ENCODE measurements at places on chromosomes 4 and X.

DNA sequence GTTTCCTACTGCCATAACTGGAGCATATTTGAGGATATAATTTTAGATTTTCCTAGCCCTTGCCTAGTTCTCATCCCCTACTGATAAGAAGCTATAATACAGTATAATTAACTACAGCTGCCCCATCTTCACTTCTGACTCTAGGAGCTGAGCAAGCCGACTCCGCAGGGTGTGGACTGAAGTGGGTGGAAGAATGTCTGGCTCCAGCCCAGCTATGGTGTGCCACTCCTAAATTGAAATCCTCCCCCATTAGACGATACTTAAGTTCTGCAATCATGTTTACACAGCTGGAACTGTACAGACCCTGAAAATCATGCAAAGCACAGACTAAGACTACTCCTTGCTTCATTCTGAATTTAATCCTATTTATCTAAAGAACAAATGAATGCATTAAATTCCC is 93.1 kb downstream of the PCDH19 start:
- DNase-seq = no peak

GRCh38 chr4:87853108-87853507 is 20.3 kb downstream of the MEPE start:
- peak; percentile 31 for DNase-seq

DNA sequence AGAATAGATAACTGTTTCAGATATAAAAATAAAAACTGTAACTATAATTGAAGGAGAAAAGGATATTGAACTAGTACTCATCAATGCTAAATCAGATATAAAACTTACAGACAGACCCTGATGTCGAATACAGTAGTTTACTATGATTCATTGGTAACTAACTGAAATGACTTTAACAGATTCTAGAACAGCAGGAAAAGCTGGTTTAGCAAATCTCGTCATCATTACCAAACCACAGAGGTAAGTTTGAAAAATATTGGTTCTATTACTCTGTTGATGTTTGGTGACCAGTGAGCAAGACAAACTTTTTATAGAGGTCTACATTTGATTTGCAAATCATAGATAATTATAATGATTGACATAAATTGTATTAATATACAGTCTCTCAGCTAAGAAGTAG is 551.4 kb upstream of the ADGRL3 start:
- DNase-seq = no peak

- DNase-seq = no peak
Observed at GRCh38 chr4:41185614-41186592, 28.4 kb downstream of the APBB2 start.

- DNase-seq = no peak
Observed at GRCh38 chr4:79833857-79834256, 239.2 kb downstream of the ANTXR2 start.

DNA sequence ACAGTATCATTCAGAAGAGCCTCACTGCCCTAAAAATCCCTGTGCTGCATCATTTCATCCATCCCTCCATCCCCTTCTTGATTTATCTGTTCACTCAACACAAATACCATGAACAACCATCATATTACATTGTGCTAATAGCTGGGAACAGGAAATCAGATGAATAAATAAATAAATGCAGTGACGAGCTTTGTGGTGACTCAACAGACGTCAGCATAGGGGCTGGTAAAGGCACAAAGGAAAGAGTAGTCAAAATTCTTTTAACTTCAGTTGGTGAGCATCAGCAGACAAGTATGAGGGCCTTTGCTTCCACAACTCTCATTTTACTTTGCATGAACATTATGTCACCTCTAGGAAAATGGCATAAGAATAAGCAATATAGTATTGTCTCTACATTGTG is 65.5 kb downstream of the EDNRA start:
- no peak for DNase-seq

GRCh38 chr4:156534205-156534604 is 437.4 kb downstream of the PDGFC start:
- no peak for DNase-seq

GRCh38 chrX:45001048-45001447 is 128.1 kb downstream of the KDM6A start:
- no peak for DNase-seq

- DNase-seq = no peak
Observed at GRCh38 chr4:143184217-143184502, 557 bp upstream of the USP38 start.

GRCh38 chrX:66918511-66918910 is 279.6 kb upstream of the EDA2R start:
- DNase-seq = no peak

DNA sequence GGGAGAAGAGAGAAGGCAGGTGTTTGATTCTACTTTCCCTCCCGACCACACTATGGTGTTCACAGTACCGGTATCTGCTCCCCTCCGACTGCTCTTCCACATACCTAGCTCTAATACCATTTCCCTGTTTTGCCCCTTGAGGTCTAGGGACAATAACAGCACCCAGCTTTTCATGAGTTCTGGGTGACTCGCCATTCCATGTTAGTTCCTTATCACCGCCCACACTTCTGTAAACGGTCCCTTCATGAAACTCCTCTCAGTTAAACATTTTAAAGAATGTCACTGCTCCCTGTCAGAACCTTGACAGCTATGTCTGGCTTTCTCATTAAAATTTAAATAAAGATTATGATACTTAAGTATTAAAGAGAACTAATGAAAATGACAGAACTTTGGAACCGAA is 136.7 kb downstream of the ADAMTS3 start:
- DNase-seq = no peak

All from CD14-positive monocyte (primary cell).